ENCODE measurements at places on chromosomes 2 and 18.

DNA sequence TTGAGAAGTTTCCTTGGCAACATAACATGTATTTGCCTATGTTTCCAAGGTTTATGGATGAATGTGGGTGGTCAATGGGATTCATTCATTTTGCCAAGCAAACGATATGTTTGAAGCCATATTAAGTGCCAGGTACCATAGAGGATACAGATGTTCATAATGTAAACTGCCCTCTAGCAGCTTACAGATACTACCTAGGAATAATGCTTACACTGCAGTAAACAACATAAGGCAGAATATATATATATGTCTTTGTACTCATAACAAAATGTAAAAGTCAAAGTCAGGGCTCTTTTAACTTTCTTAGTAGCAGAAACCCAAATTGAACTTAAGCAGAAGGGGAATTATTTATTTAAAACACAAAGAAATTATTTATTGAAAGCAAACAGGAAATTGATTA, 171.6 kb upstream of the TNP1 start:
- DNase-seq = no peak

GRCh38 chr2:239815671-239816070, 209.5 kb downstream of the NDUFA10 start:
- no peak for DNase-seq

DNA sequence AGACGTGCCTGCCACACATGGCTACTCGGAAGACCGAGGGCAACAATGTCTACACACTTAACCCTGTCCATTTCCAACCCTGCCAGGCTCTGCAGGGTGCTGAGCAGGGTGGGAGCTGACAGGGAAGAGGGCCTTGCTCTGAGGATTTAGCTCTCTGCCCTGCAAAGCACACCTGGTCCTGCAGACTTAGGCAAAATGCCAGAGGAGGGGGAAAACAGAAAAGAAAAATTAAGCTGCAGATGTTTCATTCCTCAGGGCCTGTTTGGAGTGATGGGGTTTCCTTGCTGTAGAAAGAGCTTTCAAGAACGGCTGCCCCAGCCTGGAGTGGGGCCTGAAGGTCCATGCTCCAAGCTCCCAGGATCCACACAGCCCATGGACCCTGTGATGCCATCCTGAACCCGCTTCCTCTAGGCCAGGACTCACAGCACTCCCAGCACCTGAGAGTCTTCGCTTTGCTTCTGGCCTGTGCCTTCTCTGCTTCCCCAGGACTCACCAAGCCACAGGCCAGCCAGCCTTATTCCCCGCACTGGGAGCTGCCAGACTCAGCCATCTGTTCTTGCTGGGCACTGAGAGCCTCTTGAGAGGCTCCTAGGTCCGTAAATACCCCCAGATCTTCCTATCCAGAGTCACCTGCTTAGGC, 9.1 kb upstream of the TEX51 start:
- no peak for DNase-seq

DNA sequence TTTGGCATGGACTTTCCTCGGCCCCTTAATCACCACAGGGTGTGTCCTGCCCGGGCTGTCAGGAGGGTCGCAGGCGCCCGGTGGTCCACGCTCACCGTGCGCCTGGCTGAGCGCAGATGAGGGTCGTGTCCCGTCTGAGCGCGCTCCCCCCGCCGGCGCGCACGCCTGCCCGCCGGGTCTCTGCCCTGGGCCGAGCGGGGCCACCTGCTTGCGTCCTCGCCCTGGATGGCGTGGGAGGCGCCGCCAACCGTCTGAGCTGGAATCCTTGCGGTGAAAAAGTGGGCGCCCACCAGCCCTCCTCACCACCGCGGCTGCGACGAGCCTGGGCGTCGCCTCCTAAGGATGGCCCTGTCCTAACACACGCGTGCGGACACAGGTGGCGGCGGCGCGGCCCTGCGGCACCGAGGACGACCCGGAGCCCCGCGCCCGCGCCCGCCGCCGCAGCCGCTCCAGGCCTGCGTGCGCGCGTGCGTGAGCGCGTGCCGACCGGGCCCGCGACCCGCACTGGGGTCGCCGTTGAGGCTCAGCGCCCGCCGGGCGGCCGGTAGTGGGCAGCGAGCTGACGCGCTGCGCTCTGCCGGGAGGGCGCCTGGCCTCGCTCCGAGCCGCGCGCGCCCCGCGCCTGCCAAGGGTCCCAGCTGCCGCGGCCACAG, 126.6 kb downstream of the ARHGEF4 start:
- no peak for DNase-seq

GRCh38 chr2:96523659-96524481, 12.7 kb upstream of the ARID5A start:
- peak; percentile 42 for DNase-seq

DNA sequence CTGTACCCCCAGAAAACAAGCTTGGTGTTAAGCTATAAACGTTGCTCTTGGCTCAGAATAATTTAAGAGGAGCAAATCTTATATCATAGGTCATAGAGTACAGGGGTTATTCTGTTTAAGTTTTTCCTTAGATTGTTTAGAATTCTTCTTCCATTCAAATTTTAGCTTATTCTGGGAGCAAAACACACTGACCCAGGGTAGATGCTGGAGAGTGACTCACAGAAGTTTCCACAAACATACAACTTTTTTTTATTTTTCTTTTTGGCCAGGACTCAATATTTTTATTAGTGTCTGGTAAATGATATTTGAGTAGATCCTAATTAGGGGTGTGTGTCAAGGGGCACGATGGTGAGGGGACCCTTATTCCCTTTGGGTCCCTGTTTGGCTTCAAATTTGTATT, 71.5 kb upstream of the PSME4 start:
- DNase-seq = no peak

DNA sequence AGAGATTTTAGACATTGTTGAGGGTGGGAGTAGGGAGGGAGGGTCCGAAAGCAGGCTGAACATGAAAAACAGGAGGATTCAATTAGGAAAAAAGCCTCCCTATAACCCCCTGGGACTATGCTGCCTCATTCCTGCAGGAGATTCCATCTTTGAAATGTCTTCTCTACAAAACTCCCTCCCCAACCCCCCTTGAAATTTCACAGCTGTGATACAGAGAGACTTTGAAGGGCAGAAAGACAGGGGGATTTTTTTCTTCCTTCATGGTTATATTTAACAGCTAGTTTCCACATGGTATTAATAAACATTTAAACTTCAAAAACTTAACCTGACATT, 57.6 kb downstream of the TRIB2 start:
- no peak for DNase-seq

- no peak for DNase-seq
Measured at GRCh38 chr18:53686965-53687364, 537.5 kb downstream of the MBD2 start.

- DNase-seq = no peak
Measured at GRCh38 chr18:57533006-57533867, 53.3 kb downstream of the FECH start.
